GM23248 (cell line): ENCODE measurements at places on chromosomes 1 and 21. TPM values are rescaled to one million over a fixed set of nuclear protein-coding genes. Genes with fewer than 3 reads are reported as not detected.
A peak's percentile ranks its signal among the peaks of the same experiment; 100 is the strongest.

Gene RNF186
- not detected in 2 replicates for total RNA-seq

GRCh38 chr1:170836141-170836540 is 99.2 kb upstream of the MROH9 start:
- peak; percentile 63 for DNase-seq

Gene LAMC2
- total RNA-seq = 1.9 and 2.4 TPM in 2 replicates

Gene FAM72B
- 0.51 and 1.9 TPM in 2 replicates for total RNA-seq
